ENCODE measurements at places on chromosomes 2 and 18.

DNA sequence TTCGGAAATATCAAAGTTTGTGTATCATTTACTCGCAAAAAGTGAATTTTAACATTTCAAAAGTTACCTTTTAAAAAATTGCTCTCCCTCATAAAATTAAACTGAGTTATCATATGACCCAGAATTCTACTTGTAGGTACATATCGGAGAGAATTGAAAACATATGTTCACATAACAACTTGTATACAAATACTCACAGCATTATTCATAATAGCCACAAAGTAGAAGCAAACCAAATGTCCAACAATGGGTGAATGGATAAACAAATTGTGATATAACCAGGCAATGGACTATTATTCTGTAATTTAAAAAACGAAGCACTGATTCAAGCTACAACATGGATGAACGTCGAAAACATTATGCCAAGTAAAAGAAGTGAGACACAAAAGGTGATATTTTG, 412.0 kb upstream of the TCF4 start:
- no peak for DNase-seq

- peak; percentile 56 for DNase-seq
Measured at GRCh38 chr18:45066886-45067285, 386.2 kb downstream of the SETBP1 start.

DNA sequence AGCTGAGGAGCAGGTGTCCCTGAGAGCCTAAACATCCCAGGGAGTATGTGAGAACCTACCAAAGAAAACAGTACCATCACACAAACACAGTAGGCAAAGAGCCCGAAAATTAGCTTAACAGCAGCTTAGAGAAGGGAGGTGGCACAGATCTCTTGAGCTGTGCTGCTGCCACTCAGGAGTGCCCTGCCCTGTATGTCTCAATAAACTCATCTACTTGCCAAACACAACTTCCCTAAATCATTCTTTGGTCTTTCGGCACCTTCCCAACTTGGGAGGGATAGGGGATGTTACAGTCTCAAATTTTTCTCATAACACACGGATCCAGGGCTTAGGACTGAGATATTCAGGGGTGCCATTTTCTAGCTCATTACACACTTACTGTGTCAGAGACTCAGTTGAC, 45.3 kb upstream of the C1D start:
- DNase-seq, result no peak

DNA sequence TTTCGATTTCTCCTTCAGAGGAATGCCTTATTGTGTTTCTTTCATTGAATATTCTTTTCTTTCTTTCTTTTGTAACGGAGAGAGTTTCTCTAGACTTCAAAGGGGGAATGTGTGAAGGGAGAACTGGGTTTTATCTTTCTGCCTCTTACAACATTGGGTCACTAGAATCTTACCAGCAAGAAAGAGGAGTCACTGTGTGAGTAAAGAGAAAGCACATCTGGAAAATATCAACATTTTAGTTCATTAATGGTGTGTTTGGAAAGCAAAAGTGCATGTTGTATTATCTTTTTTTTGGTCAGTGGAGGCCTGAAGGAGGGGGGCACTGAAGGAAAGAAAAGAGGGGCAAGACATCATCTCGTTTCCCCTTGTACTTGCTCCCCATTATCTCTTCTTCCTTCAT, 86.6 kb upstream of the THOC1 start:
- DNase-seq, result no peak

DNA sequence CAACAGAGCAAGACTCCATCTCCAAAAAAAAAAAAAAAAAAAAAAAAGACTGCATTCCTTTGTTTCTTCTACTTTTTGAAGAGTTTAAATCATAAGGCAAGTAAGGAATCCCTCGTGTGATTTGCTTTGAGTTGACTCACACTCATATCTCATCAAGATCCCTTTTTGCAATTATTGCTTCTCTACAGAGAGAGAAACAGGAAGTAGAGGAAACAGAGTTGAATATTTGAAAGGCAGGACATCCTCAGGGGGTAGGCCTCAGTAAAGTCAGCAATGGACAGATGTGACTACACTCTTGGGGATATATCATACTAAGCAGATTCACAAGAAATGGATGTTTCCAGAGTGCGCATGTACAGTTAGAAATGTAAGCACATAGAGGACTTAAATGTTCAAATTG, 11.2 kb upstream of the EFR3B start:
- DNase-seq, result no peak

Measured in CD4-positive, alpha-beta T cell treated with Interleukin-15 for 1 hour (primary cell).